ENCODE measurements at places on chromosomes 7 and 10. TPM values are rescaled to one million over a fixed set of nuclear protein-coding genes. Genes with fewer than 3 reads are reported as not detected.

The OR2A5 gene
- total RNA-seq, result not detected

The PNLIPRP1 gene
- total RNA-seq, result not detected

The ITPRIP gene
- total RNA-seq, result 5.6 TPM

The ZNF727 gene
- total RNA-seq, result not detected

The ODAD2 gene
- 1.2 TPM for total RNA-seq

The ESYT2 gene
- total RNA-seq, result 134 TPM

The IL2RA gene
- not detected for total RNA-seq

The CFAP46 gene
- total RNA-seq, result 6.1 TPM

The ACBD5 gene
- total RNA-seq, result 61.4 TPM

The PTPN12 gene
- 40.5 TPM for total RNA-seq

The C10orf67 gene
- 0.35 TPM for total RNA-seq

The CNPY1 gene
- total RNA-seq, result not detected

The KEL gene
- 0.20 TPM for total RNA-seq

The OR2A25 gene
- not detected for total RNA-seq

The CALML5 gene
- total RNA-seq, result not detected

The KLF14 gene
- 0.05 TPM for total RNA-seq

DNA sequence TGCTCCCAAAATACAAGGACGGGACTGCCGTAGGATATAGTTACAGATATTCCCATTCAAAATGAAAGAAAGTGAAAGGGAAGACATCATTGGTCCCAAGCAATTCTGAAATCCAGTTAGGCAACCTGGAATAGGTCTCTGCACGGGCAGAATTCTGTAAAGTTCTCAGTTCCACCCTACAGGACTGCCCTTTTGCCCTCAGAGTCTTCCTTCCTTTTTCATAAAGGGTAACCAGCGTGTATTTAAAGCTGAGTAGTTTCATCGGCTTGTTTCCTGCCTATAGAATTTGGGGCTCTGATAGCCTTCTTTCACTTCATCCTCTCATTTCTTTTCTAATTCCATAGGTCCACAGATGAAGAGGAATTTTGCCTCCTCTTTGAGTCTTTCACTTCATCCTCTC is 20.0 kb downstream of the COPG2 start:
- DNase-seq, result no peak

- no peak for DNase-seq
Measured at GRCh38 chr10:112244197-112244596, 39.0 kb upstream of the TECTB start.

DNA sequence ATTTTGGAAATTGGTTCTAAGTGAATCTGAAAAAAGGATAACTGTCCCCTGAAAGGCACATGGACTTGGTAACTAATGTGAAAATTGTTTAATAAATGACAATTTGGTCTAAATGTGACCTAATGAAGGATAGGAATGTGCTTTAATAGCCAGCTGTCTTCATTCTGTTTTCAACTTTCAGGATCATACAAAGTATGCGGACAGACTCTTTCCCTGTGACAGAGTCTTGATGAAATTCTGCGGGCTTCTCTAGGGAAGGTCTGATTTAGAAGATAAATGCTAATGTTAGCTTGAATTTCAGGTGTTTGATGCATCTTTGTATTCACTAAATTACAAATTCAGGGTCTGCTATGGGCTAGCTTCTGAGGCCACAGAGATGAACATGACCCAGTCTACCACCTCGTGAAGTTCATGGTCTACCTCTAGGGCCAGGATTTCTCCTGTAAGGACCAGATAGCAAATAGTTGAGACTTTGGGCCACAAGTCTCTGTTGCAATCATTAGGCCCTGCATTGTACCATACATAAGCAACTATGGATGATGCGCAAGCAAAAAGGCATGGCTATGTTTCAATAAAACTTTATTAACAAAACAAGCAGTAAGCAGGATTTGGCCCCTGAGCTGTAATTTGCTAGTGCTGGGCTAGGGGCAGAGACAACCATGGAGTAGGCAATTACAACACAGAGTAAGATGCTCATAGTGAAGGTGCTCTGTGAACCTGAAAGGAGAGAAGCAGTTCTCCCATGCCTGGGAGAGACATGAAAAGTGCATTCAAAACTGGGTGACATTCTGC is 368.6 kb downstream of the INHBA start:
- no peak for DNase-seq

DNA sequence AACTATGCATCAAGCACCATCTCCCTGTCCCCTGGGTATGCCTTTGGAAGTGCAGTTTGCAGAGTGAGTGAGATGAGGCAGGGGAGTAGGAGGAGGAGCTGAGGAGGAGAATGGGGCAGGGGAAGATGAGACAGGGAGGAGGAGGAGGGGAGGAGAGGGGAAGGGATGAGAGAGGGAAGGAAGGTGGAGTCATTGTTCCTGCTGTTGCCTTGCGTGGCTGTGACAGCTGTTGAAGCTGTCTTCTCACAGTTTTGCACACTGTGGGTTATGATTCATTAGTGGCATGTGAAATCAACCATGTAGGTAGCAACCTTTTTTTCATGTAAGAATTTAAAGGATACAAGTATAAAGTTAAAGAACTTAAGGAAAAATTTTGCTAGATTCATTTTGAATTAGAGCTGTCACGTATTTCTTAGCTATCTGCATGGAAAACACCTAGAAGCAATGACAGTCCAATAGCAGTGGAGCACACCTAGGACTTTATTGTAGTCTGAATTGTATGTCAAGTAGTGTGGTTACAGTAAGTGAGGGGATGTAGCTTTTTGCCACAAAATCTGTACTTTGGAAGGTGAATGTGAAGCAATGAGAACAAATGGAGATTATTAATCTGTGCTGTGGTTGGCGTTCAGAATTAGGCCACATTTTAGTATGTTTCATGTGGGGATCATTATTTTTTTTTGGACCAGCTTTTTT is 21.7 kb downstream of the CCM2 start:
- peak; percentile 72 for DNase-seq

GRCh38 chr10:74883428-74883827 is 57.0 kb downstream of the KAT6B start:
- no peak for DNase-seq

- DNase-seq, result peak; percentile 27
Measured at GRCh38 chr7:120168066-120168465, 104.9 kb upstream of the KCND2 start.

DNA sequence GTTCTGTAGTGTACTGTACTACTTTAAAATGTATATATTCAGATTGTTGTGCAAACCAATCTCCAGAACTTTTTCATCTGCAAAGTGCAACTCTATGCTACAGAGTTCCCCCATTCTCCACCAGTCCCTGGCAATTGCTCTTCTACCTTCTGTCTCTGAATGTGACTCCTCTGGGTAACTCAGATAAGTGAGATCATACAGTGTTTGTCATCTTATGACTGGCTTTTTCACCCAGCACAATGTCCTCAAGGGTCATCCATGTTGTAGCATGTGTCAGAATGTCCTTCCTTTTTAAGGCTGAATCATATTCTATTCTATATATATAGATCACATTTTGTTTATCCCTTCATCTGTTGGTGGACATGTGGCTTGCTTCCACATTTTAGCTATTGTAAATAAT is 10.8 kb downstream of the SLIT1 start:
- DNase-seq, result no peak

DNA sequence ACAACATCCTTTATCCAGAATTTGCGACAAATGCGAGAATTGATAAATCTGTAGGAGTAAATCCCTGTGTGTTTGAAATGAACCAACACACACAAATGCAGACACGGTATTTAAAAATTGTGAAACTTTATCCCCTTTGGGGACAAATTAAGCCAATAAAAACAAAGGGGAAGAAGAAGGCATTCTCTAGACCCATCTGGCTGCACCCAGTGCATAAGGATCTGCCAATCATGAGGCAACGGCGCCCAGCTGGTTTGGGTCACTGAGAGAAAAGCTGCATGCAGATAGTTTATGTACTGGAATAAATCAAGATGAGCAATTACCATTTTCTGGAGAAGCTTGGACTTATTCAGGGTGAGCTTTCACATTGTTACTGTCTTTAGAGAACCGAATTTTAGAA is 45.7 kb downstream of the VAX1 start:
- DNase-seq, result no peak

DNA sequence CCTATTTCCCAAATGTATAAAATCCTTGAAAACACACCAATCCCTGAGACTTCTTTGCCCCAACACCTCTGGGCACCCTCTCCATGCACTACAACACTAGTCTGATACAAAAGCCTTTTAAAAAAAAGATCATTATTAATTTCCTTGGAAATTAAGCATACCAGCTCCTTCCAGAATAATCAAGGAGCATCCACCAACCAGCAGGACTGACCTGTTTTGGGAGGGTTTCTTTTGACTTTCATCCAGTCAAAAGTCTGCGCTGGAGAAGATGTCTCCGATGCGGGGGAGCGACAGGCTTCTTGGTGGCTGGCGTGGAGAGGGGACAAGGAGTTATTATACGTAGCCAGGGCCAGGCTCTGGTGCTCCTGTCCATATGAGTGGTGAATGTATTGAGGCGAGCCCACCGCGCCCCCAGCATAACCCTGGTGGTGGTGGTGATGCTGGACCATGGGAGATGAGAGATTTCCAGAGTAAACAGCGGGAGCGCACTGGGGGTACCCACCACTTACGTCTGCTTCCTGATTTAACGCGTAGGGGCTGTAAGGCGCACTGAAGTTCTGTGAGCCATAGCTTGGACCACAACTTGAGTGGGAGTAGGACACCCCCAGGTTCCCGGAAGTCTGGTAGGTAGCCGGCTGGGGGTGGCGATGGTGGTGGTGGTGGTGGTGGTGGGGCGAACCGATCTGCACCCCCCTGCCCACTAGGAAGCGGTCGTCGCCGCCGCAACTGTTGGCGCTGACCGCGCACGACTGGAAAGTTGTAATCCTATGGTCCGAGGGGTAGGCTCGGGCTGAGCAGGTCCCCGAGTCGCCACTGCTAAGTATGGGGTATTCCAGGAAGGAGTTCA is 527 bp downstream of the HOXA1 start:
- DNase-seq, result no peak

DNA sequence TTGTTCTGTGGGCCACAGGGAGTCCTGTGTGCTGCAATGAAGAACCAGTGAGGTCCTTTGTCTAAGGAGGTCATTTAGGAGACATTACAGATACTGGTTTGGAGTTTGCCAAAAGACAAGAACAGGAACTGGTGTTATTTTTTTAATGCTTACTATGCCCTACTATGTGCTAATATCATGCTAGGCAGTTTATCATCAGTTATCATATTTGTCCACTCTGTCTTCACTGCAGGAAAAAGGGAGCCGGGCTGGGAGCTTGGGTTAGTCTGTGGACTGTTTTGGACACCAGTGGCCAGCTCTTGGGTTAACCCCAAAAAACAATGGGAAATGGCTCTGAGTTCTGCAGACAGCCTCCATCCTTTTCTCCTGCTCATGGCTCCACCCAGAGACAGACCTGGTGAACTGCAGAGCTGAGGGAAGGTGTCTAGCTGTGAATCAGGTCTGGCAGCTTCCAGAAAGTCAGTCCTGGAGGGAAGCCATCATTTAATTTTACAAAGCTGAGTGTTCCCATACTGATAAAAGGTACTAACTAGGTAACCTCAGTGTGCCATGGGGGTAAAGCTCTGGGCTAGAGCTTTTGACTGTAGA is 101.2 kb upstream of the ZNF746 start:
- peak; percentile 32 for DNase-seq

- no peak for DNase-seq
Measured at GRCh38 chr10:58599927-58600553, 87.4 kb downstream of the BICC1 start.

DNA sequence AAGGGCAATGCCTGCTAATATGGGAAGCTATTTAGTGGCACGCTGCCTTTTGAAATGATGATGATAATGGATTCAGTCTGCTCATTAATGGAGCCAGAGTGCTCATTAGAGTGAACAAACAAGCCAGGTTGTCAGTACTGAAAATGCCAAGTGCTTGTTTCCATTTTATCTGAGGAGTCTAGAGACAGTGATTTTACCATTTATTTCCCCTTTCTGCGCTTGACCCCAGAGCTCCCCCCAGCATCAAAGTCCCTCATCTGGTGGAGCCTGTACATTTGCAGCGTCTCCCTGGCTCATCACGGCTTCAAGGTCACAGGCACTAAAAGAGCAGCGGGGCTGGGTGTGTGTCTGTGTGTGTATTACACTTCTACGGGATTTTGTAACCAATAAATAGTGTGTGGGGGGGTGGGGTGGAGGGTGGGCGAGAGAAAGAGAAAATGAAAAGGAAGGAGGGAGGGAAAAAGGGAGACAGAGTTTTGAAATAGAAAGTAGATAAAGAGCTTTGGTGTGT is 553.8 kb downstream of the TFEC start:
- no peak for DNase-seq

DNA sequence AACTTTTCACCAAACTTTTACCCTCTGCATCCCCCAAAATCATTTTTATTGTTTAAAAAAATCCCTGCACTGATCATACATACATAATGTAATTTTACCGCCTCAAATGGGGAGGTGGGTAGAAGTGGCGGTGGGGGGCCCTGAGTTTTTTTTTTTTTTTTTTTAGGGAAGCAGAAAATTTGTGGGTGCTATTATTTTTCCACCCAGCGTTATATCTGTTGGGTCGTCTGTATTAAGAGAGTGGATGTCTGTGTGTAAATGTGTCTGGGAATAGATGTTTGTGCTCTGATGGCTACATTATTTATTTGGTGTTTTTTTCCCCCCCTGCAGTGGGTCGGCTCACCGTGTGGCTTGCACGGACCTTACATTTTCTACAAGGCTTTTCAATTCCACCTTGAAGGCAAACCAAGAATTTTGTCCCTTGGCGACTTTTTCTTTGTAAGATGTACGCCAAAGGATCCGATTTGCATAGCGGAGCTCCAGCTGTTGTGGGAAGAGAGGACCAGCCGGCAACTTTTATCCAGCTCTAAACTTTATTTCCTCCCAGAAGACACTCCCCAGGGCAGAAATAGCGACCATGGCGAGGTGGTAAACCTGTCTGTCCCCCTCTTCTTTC is 438 bp downstream of the ARID5B start:
- no peak for DNase-seq

DNA sequence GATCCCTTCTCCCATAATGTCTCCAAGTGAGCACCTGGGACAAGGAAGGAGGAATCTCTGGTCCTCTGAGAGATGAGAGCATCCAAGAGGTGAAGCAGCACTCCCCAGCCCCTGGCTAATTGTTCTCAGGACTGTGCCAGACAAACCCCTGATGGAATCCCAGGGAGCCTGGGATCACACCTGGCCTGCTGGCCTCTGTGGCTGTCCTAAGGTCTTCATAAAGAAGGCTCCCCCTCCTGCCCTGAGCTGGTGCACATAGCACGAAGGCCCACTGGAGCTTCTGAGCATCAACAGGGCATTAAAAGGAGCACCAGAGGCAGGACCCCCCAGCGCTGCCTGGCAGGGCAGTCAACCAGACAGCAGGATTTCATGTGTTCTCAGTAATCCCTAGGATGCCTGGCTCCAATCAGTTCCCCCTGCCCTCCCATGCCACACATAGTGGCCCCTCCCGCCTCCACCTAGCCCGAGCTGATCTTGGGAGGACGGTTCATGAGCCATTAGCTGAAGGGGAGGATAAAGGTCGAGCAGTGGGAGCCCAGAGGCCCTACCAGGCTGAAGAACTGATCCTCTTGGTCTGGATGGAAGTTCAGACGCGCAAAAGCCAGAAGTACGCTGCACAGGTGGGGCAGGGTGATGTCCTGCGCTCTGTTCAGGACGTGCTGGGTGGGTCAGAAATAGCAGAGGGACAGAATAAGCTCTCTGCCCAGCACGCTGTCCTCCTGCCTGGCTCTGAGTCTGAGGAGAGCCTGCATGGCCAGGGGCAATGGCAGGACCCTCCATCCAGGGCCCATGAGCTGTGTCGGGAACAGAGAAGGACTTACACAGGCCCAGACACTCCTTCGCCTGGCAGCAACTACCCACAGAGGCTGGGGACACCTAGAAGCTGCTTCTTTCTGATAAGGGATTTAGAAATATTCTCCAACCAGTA is 8.4 kb downstream of the TBRG4 start:
- no peak for DNase-seq
